ENCODE measurements at places on chromosomes 6 and 20.

DNA sequence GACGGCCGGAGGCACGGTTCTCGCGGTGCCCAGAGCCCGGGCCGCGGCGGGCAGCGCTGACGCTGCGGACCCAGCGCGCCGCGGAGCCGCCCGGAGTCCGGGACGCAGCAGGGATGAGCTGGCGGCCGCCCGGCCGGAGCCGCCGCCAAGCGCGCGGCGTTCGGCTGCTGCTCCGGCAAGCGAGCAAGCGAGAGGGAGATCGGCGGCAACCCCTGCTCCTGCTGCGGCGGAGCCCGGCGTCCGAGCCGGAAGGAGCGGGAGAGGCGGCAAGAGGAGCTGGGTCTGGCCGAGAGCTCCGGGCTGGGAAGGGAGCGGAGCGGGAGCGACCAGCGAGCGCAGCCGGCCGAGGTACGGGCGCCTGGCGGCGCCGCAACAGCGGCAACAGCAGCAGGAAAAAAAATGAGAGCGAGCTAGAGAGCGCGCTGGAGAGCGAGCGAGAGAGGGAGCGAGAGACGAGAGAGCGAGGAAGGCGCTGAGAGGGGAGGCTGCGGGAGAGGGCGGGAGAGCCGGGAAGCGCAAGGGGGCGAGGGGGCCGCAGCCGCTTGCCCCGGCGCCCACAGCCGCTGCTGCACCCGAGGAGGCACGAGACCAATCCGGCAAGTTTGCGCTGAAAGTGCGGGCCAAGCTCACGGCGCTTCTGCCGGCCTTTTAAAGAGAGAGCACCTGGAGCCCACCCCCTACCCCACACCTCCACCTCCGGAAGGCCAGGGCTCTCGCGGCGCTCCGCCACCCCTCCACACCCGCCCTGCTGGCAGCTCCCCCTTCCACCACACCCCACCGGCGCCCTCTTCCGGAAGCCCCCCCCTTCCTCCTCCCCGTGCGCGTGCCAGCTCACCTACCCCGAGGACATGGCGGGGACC lies 496 bp downstream of the GRM4 start:
- peak; percentile 68 for DNase-seq

DNA sequence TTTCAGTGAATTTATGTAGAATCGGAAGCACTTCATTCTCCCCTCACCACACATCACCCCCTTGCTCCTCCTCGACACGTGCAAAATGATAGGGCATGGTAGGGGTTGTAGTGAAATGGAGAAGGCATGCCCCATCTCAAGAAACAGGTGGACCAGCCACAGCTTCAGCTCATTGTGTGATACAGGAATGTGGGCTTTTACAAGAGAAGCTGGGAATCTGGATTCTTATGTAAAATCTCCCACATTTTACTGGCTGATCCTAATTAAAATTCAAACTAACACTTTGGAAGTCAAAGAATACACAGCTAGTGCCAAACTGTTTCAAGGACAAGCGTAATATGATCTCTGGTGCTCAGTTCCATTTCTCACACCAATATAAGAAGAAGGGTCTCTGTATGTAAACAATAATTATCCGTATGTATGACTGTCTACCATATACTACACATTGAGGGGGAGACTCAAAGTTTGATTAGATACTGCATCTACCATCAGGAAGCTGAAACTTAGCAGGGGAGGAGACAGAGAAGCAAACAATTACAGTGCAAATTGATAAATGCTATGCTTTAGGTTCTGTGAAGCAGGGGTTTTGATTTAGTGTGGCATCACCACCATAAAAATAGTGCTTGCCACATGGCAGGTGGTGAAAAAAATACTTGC lies 24.3 kb upstream of the KIAA0408 start:
- DNase-seq: no peak

DNA sequence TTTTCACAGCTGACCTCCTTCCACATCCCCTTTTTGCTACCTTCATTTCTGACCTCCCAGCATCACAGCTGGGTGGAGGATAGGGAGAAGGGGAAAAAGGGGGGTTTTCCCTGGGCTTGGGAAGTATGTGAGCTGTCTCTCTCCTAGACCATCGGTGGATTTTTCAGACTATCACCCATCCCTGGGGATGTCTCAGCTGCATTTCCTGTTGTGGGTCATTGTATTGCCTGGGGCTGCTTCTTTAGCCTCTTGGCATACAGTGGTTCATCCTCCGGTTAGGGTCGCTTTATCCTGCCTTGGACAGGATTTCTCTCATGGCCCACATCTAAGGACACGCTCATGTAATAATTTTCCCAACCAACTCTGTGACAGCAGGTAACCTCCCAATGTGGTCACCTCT lies 142.5 kb upstream of the ARG1 start:
- no peak for DNase-seq

DNA sequence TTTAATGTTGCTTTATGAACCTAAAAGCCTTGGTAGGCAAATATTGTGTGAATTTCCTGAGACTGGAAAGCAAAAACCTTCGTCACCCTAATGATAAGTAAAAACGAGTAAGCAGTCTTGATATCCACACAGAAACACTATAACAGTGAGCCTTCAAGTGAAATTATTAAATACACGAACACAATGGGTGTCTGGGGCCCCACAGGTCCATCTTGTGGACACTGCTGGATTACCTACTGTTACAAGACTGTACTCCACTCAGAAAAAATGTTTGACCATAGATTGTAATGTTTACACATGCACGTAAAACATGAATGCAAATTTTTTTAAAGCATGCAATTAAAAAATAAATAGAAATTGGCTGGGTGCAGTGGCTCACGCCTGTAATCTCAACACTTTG lies 466.9 kb downstream of the CD83 start:
- DNase-seq: no peak

DNA sequence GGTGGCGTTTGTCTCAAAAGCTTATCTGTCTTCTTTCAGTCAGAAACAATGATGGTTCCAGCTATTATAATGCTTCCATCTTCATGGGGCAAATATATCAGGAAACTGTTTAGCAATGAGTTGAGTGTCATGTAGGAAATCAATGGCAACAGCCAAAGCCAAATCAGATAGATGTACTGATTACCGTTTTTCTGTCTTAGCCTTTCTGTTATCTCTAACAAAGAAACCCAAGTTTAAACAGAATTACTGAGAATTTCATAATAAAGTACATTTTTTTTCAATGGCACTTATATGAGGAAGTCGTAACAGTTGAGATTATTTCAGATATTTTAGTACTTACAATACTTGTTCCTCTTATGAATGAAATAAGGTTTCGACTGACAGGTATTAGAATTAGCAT lies 1.2 kb downstream of the NOX3 start:
- DNase-seq: no peak

- no peak for DNase-seq
Measured at GRCh38 chr6:56311533-56312448, 64.4 kb upstream of the COL21A1 start.

GRCh38 chr20:4153251-4153650 lies 137.9 kb upstream of the RNF24 start:
- no peak for DNase-seq

DNA sequence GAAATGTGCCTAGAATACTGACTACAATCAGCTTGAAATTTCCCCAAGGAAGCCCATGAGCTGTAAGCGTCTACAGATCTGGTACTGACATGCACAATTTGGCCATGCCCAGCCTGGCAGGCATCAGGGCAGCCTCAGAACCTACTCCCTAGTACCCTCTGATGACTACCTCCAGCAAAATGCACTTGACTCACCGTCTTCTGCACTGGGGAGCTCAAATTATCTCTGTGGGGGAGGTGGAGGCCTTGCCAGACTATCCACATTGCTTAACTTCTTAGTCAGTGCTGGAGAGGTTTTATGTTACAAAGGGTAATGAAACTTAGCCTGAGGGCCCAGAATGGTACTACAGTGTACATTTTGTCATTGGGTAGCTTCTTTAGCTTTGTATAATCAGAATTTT lies 126.0 kb upstream of the ADGRF1 start:
- peak; percentile 96 for DNase-seq

DNA sequence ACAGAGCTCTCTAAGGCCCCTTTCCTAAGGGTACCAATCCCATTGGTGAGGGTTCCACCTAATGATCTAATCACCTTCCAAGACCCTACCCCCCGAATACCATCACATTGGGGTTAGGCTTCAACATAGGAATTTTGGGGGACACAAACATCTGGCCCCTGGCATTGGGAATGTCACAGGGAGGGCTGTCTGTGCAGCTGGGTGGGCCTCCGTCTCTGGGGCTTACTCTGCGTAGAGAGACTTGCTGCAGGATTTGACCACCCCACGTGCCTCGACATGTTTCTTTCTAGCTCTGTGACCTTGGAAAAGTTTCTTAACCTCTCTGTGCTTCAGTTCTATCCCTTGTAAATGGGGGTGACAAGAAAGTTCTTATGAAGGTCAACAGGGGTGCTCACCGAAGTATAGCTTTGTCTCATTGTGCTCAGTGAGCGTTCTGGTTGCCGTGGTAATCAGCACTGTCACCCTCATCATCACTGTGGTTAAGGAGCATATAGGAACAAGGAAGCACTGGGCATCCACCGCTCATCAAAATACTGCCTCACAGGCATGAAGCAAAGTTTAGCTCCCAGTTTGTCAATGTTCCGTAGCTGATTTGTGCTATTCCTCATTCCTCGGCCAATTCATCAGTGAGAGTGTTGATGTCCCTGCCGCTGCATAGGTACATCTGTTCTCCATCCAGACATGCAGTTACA lies 152.8 kb downstream of the SYCP2 start:
- DNase-seq: peak; percentile 15

- no peak for DNase-seq
Measured at GRCh38 chr6:117417851-117418250, 7.9 kb downstream of the ROS1 start.

GRCh38 chr20:58716476-58717277 lies 24.1 kb downstream of the NPEPL1 start:
- DNase-seq: peak; percentile 55

GRCh38 chr20:44910690-44911262 lies 916 bp downstream of the PABPC1L start:
- DNase-seq: peak; percentile 70

DNA sequence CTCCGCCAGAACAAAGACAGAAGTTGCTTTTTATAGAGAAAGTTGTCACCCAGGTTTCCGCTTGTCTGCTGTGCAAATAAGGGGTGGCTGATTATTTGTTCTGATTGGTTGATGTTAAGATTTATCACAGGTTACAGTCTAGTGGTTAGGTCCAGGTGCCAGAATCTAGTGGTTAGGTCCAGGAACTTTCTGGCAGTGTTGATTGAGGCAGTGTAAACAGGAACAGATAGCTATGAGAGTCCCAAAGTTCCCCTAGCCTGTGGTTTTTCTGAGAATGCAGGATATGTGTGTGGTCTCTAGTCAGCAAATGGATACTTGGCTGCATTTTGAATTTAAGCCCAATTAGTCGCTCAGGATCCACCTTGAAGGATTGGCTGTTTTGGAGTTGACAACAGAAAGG lies 148.0 kb downstream of the TMEM200A start:
- DNase-seq: peak; percentile 66

DNA sequence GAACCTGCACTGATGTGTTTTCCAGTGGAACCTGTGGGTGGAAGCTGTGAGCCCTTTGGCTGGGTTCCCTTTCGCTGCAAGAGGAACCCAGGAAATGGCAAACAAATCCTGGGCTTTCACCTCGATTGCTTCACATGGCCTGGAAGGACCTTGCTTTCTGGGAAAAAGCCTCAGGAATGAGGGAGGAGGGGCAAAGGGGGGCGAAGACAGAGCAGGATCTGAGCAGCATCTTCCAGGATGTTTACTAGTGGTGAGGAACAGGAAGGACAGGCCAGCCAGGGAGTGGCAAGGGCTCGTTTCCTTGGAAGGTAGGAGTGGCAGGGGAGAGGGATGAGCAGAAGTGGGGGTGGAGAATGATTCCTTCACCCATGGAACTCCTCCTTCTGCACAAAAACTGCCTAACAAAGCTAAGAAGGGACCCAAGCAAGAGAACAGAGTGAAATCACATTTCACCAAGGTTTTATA lies 5.9 kb downstream of the SLC2A10 start:
- peak; percentile 84 for DNase-seq

- DNase-seq: no peak
Measured at GRCh38 chr20:8851446-8851845, 217.4 kb upstream of the PLCB4 start.

- DNase-seq: no peak
Measured at GRCh38 chr20:46291401-46291800, 16.9 kb downstream of the CDH22 start.

GRCh38 chr6:36829919-36830544 lies 9.2 kb downstream of the CPNE5 start:
- DNase-seq: no peak

GRCh38 chr20:18989736-18990474 lies 176.3 kb downstream of the SCP2D1 start:
- peak; percentile 21 for DNase-seq

GRCh38 chr20:36795691-36796090 lies 22.1 kb upstream of the DSN1 start:
- no peak for DNase-seq

GRCh38 chr20:50372770-50373088 lies 137.5 kb upstream of the PTPN1 start:
- peak; percentile 88 for DNase-seq

DNA sequence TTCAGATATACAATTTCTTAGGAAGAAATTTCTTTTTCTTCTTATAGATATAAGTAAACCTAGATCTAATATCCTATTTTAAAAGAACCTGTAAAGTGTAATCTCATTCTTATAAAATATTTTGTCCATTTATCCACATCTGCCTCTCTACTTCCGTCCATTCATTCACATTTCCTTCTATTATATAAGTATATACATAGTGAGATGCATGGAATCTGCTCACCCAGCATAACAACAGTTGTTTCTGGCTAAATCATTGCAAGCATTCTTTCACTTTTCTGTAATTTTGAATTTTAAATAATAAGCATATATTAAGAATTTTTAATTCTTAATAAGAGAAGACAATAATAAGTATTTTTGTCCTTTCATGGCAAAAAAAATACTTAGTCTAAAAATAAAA lies 45.4 kb downstream of the CEP162 start:
- no peak for DNase-seq

DNA sequence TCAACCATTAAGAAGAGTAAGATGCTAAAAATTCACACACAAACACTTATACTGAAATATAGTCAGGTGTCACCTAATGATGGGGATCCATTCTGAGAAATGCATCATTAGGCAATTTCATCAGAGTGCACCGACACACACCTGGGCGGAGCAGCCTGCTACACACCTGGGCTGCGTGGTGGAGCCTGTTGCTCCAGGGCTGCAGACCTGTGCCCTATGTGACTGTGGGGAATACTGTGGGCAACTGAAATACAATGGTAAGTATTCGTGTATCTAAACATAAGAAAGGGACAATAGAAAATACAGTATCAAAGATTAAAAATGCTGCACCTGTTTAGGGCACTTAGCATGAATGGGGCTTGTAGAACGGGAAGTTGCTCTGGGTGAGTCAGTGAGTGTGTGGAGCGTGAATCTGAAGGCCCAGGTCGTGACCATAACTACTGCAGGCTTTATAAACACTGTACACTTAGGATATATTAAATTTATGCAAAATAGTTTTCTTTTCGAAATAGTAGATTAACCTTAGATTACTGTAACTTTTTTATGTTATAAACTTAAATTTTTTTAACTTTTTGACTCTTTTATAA lies 124.4 kb upstream of the AFDN start:
- DNase-seq: no peak

Measured in islet precursor cell (in vitro differentiated cells).